Fibroblast of skin of scalp (primary cell): ENCODE measurements at places on chromosomes 2 and 18.

DNA sequence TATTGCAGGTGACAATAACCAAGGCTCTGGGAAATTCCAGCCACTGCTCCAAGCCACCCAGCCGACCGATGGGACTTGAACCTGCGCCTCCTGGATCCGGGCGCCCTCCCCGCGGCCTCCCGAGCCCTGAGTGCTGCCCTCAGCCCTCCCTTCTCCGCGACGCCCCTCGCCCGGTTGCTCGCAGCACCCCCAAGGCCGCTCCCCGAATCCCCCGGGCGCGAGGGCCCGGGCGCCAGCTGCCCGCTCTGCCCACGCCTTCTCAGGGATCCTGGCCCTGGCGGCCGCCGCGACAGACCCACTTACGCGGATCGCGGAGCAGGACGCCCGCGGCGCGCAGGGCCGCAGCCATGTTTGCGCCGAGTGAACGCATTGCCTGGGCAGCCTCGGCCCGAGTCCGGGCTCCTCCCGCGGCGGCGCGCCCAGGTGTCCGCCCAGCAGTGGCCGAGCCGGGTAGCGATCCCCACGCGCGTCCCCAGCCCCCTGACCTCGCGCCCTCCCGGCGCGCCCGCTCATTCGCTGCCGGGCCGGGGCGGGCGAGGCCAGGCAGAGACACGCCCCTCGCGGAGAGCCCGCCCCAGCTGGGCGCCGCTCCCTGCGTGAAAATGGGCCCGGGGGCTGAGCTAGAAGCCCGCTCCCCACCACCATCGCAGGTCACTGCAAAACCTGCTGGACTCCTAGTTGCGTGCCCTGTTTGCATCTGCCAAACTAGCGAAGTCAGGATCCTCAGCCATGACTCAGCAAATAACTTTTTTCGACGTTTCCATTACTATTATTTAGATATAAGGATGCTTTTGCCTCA is at the start of gene FECH:
FECH (minus strand) TSS at position 452 of the 799 bp plus-strand sequence; CDS start at position 370, 82 bp downstream.
- DNase-seq: peak; percentile 66

GRCh38 chr2:5453220-5454050 is 238.7 kb upstream of the SOX11 start:
- peak; percentile 65 for DNase-seq

DNA sequence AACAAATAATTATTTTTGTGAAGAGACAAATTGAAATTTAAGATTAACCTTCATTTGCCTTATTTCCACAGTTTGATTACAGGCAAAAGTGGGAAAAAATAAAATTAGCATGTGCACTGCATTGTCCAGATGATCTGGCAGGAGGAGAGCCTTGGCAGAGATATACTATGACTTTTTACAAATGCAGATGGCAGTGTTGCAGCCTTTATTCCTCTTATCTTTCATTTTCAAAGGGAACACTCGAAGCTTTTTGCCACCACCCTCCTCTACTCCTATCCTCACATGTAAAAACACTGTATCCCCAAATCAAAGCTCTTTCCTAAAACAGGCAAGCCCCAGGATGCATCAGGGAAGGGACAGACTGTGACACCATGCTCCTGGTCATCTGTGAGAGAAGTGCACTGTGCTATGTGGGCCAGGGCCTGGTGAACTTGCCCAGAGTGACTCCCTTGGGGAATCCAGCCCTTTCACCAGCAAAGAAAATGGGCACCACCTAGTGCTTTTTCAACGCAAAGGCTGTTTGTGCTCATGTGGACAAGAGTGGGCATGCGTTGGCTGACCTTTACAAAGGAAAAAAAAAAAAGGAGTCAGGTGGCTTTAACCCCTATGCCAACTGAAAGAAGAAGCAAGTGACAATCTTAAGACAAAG is 74.7 kb upstream of the ETAA1 start:
- DNase-seq: peak; percentile 54

DNA sequence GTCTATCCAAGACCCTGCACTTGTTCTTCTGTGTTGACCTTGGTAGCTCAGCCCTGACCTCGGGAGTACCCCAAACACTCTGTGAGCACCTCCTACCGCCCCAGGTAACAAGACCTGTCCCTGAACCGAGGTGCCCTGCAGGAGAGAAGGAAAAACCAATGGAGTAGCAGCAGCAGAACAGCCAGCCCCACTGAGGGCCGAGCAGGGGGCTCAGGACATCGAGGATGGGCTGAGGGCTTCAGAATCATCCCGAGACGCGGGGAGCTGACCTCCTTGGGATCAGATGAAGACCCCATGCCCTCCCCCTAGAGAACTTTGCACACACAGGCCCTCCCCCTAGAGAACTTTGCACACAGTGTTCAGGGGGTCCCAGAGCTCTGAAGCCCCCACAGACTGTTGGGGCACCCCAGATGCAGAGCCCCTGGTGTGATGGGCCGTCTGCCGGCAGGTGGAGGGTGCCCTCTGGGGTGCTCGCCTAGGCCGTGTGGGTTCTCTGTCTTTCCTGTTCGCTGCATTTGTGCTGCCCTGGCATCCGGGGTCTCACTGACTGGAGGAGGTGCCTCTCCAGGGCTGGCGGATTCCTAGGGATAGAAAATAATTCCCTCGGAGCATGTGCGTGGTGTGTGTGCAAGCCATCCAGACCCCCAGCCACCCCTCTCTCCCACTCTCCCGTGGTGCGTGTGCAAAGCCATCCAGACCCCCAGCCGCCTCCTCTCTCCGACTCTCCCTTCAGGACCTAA is 189.1 kb downstream of the TWIST2 start:
- no peak for DNase-seq

DNA sequence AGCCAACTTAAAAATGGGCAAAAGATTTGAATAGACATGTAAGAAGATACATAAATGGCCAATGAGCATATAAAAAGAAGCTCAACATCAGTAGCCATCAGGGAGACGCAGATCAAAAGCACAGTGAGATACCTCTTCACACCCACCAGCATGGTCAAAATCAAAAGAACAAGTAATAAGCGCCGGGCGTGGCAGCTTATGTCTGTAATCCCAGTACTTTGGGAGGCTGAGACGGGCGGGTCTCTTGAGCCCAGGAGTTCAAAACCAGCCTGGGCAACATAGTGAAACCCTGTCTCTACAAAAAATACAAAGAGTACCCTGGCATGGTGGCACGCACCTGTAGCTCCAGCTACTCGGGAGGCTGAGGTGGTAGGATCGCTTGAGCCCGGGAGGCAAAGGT is 4.6 kb upstream of the CIB4 start:
- DNase-seq: no peak

- DNase-seq: no peak
Observed at GRCh38 chr2:197383825-197384224, 51.0 kb downstream of the SF3B1 start.

DNA sequence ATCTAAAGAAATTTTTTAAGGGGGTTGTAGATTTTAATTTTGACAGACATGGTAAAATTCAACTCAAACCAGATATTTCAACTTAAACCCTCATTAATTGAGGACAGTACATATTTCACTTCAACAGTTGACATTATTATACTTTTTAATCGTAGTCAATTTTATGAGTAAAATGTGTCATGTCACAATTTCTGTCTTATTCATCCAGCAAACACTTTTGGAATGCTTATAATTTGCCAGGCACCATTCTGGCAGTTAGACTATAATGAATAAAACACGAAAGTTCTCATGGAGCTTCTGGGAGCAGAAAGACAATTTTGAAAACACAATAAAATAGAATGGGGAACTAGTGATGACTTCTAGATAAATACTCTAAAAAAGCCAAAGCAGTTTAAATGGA is 1094.8 kb downstream of the SUCLG1 start:
- DNase-seq: peak; percentile 90

DNA sequence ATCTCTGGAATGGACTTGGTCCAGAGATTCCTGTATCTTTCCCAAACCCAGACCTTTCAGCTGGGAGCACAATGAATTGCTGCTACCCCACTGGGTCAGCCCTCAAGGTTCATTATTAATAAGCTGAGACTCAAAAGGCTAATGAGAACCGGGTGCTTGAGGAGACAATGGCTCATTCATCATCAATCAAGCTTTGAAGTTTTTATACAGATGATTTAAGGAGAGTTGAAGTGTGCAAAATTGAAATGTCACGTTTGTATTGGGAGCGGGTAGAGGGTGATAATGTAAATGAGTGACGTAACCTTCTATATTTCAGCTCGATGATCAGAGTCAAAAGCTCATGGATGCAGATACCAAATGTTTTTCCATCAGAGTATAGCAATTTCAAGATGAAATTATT is 744.9 kb downstream of the ERBB4 start:
- DNase-seq: no peak

DNA sequence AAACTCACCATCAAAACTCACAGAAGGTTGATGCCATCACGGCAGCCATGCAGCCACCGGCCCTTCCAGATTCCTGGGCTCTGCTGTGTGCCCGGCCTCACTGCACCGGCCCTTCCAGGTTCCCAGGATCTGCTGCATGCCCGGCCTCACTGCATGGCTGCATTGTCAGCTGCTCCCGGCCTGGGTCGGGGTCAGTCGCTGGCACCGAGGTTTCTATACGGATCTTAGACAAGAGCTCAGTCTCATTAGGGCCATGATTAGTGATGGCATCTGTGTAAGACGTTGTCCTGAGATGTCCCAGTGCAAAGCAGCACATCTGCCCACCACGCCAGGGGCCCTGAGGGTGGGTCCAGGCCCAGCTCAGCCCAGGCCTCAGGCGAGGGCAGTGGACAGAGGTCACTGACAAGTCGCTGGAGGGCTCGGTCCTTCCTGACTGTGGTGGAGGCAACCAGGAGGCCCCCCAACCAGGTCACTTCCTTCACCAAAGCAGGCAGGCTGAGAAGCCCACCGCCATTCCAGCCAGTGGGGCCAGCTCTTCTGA is 29.4 kb downstream of the TMEM18 start:
- DNase-seq: no peak

- DNase-seq: no peak
Observed at GRCh38 chr2:22947741-22948140, 437.2 kb upstream of the KLHL29 start.

DNA sequence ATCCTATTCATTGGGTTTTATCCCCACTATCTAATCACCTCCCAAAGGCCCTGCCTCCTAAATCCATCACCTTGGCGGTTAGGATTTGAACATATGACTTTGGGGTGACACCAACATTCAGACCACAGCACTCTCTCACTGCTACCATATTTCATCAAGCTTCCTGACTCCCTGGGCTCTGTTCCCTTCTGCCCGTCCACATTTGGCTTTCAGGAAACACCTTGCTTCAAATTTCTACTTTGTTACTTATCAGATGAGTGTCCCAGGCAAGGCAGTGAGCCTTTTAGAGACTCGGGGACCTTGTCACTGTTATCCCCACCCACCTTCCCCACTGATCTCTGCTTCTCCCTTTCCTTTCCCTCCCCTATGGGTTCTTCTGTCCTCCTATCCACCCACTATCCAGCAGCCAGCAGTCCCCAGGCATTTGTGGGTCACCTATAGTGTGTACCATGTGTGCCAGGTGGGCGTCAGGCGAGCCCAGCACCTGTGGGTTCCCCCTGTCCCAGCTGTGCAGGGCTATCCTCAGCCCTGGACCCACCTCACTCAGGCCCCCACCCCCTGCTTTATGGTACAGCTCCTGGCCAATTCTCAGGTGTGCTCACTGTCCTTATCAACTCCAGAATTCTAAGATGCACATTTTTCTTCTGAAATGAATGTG is 230.9 kb downstream of the LOXHD1 start:
- no peak for DNase-seq

- DNase-seq: peak; percentile 85
Observed at GRCh38 chr2:17646081-17646554, 105.6 kb downstream of the VSNL1 start.

GRCh38 chr2:225411452-225411851 is 11.9 kb downstream of the NYAP2 start:
- DNase-seq: no peak

GRCh38 chr2:195472501-195473234 is 184.4 kb upstream of the SLC39A10 start:
- DNase-seq: no peak

DNA sequence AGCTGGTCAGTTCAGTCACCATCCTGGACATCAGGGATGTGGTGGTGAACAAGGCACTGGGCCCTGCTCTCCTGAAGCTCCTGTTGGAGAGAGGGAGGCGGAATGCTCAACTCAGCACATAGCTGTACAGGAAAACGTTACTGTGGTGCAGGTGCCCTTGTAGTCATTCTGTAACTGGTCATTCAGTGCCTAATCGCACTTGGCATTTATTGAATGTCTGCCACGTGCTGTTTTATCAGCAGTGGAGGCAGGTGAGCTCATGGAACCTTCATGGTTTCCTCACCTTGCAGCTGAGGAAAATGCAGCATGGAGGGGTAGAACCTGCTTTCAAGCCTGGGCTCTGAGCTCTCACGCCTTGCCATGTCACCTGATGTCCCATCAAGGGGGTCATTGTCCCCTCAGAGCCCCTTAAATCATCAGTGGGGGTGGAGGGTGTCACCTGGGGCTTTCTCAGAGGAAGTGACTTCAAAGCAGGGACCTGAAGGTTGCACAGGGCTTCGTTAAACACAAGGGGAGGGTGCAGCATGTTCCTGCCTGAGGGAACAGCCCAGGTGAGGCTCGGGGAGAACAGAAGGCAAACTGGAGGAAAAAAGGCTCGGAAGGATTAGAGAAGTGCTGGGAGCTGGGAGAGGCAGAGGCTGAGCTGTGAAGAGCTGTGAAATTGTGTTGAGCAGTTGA is 56.0 kb upstream of the RPL31 start:
- no peak for DNase-seq

DNA sequence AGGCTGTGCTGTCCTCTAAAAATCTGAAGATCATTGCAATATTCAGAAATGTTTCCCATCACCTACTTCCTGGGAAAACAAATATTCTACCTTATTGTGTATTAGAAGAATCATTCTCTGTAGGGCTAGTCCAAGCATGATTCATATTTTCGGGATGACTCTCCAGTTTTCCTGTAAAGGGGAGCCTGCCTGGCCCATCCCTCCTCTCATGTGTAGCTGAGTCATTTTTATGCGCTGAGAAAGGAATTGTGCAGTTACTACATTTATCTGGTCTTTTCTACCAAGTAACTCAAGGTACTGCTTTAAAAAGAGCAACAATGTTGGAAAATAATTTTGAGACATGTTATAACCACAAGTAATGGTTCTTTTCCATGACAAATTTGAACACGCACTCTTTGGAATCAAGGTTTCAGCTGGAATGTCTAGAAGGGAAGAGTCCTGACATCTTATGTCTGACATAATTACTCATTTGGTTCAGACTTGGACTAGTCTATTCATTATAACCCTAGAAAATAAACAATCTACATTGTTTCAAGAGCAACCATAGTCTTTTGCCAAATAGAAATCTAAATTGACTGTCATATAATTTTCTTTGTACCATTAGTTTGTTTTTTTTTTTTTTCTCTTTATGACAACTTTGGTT is 6.6 kb downstream of the DSG3 start:
- DNase-seq: peak; percentile 24
